ENCODE measurements at places on chromosomes 12 and 14.

DNA sequence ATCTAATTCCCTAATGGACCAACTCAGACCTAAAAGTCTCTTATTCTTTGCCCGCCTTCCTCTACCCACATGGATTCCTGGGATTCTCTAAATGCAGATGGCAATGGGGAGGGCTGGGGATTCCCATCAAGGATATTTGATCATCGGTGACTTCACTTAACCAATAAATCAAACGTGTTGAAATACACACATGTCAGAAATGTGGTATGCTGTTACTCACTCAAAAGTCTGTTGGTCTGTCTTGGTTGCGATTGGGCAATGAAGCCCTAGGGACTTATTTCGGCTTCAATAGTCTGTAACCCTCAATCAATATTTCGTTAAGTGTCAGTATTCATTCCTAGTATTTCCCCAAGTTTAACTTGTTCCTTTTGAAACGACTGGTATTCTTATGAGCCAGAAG, 117.2 kb upstream of the DIO3 start:
- no peak for DNase-seq

GRCh38 chr14:34538871-34539406, 562 bp downstream of the EAPP start:
- no peak for DNase-seq

- no peak for DNase-seq
Measured at GRCh38 chr12:112908548-112908947, 1.8 kb downstream of the OAS1 start.

DNA sequence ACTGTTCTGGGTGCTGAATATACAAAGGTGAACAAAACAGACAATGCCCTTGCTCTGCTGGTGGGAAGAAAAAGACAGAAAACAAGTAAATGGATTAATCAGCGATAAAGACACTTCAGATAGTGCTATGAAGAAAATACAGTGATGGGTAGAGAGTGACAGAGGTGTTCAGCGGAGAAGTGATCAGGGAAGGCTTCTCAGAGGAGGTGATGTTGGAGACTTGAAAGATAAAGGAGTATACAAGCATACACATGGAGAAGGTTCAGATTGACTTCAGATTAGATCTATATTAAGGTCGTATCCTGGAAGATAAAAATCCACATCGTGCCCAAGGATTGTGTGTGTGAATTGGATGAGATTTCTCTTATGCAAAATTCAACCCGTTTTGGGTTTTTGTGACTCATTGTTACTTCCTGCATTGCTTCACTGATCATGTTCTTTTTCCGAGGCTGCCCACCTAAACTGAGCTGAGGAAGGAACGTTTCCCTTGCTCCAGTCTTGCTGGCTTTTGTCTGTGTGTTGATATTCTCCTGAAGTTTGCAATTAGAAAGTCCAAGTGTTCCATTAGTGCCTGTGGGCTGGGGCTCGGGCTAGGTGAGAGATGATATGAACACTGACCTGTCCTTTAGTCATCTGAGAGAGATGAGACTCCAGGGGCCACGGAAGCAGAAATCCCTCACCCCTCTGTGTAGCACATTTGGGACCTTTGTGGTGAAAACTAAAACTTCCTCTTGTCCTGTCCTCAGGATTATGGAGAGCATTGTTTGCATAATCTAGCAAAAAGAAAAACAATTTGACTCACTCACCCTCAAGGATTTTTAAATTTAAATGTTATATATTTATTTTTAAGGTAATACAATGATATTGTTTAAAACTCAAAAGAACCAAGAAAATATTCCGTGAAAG, 27.6 kb downstream of the PLXNC1 start:
- DNase-seq, result no peak

- DNase-seq, result no peak
Measured at GRCh38 chr12:12979731-12980259, 20.3 kb downstream of the HEBP1 start.

- no peak for DNase-seq
Measured at GRCh38 chr14:52447236-52447635, 105.1 kb downstream of the TXNDC16 start.

GRCh38 chr12:93137656-93138612, 208.8 kb upstream of the EEA1 start:
- no peak for DNase-seq

DNA sequence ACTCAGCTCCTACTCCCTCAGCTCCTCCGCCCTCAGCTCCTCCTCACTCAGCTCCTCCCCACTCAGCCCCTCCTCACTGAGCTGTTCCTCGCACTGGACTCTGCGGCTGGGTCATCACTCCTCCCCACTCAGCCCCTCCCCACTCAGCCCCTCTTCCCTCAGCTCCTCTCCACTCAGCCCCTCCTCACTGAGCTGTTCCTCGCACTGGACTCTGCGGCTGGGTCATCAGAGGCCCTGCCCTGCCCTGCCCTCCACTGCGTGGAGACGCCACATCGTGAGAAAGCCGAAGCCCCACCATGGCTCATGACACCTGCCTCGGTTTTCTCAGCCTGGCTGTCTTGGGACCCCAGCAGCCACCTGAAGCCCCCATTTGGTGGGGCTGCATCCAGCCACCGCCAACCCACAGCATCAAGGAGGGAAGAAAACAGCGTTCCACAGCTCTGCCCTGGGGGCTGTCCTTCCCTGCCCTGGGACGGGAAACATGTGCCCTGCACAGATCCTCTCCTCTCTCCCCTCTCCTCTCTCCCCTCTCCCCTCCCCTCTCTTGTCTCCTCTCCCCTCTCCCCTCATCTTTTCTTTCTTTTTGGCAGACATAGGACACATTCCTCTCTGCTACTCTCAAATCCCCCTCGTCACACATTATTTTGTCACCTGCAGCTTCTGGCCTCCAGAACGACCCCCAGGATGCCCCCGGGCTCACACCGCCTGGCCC, 17.7 kb downstream of the NOC4L start:
- no peak for DNase-seq

DNA sequence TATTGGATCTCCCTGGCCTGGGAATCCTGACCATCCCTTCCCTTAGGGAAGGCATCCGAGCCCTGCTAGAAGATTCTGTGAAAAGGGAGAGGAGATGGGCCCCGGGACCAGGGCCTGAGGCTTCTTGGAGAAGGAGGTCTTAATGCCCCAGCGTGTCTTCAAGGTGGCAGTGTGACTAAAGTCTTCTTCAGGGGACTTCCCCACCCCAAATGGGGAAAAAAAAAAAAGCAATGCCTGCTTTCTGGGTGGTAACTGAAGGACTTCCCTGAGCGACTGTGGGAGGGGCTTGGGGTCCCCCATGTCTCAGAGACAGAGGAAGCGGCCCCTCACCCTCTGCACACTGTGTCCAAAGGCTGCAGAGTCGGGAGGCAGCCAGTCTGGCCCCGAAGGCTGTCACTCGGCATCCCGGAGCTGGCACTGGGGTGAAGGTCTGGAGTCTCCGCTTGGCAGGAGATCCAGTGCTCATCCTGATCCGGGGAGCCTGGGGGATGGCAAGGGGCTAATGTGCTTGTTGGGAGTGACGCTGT, 7.8 kb upstream of the PGF start:
- no peak for DNase-seq

- DNase-seq, result no peak
Measured at GRCh38 chr12:65188179-65188701, 18.9 kb downstream of the LEMD3 start.

GRCh38 chr14:36028218-36028617, 148.3 kb downstream of the PTCSC3 start:
- DNase-seq, result no peak

- no peak for DNase-seq
Measured at GRCh38 chr12:51122844-51123243, 39.4 kb upstream of the CSRNP2 start.

DNA sequence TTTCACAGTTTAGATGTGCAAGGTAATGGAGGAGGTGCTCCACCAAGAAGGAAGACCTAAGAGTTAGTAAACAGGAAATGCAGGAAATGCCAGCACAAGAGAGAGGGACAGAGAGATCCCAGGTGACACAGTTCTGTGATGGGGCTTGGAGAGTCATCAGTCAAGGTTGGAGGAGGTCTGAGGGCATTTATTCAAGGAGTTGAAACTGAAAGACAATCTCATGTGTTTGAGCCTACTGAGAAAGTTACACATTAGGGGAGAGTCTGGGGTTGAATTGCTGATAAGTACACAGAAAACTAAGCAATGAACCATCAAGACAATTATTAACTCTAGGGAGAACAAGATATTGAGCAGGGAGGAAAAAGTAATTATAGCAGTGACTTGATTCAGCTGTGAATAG, 138.5 kb downstream of the ANO6 start:
- DNase-seq, result no peak

GRCh38 chr14:50156111-50156510, 39.7 kb upstream of the VCPKMT start:
- no peak for DNase-seq

GRCh38 chr14:24436355-24437019, 6.1 kb downstream of the SDR39U1 start:
- DNase-seq, result peak; percentile 48

GRCh38 chr12:98149270-98149669, 366.1 kb upstream of the TMPO start:
- DNase-seq, result no peak

GRCh38 chr12:117900561-117900960, 68.2 kb downstream of the KSR2 start:
- DNase-seq, result no peak

DNA sequence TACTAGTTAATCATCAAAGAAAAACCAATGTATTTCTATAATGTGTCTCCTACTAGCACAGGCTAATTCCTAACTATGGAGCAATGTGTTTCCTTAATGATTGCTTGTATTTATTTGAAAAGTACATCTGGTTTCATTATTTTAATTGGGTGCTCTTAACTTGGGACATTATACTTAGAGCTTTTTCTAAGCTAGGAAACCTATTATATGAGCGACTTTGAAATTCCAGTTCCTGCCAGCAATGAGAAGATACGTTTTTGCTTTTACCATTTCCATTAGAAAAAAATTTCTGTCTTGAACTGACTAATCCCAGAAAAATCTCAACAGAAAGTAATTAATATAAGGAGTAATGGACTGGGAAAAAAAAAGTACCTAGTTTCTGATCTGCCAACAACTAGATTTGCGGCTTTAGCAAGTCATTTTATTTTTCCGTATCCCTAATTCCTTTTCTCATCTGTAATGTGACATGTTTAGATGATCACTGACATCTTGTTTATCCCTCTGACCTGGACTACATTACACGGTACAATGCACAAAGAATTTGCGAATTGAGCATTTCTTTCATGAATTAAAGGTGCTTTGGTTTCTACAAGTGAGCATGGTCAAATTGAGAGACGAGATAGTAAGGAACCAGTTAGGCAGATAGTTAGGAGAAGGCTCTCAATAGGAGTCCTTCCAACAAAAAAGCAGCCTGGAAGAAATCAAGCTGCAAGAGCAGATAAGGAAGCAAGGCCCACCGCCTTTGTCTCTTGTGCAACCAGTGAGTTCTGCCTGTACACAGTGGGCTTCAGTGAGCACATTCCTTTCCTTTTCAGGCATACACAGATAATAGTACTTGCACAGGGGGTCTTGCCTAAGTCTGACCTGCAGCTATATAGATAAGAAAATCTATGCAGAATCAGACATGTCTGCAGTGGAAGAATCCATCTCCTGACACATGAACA, 1765.0 kb upstream of the FLRT2 start:
- no peak for DNase-seq

DNA sequence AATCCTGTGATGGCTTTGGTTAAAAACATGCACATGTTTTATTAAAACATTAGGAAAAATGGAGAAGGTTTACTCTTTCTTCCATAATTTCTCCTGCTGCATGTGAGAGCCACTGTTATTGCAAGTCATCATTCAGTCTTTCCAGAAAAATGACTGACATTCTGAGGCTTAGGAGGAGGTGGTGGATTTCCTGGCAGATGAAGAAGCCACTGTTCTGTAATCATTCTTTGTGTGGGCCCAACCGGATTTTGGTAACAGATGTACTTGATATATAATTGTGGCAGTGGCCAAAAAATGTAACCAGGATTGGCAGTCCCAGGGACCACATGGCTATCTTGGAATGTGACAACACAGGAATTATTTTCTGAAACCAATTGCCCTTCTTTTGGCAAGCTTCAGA, 120.2 kb downstream of the DAAM1 start:
- no peak for DNase-seq

GRCh38 chr12:41230756-41231155, 42.6 kb downstream of the PDZRN4 start:
- DNase-seq, result no peak

DNA sequence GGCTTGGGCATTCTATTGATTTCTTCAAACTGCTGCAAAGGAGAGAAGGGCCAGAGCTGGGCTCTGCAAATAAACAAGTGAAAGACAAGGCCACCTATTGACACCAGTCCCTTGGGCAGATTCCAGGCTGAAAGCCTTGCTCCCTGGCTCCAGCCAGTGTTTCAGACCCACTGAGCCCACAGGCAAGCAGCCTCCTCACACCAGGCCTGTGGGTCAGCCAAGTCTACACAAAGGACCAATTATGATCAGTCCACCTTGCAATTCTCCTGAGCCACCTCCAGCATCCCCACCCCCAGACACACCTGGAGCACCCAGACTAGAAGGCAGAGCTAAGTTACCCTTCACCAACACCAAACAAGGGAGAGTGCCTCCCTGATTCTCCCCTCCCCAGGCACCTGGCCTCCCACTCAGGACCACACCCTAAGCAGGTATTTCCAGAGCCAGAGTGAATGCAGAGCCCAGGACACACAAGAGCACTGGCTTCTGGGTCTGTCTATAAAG, 13.8 kb downstream of the ACTN1 start:
- no peak for DNase-seq

- DNase-seq, result no peak
Measured at GRCh38 chr12:3081886-3082285, 4.7 kb downstream of the TSPAN9 start.

- no peak for DNase-seq
Measured at GRCh38 chr14:105056303-105056831, 8.9 kb downstream of the GPR132 start.
